Activated naive CD8-positive, alpha-beta T cell treated with anti-CD3 and anti-CD28 coated beads for 36 hours (primary cell): ENCODE measurements at places on chromosomes 13 and 19. TPM values are rescaled to one million over a fixed set of nuclear protein-coding genes. Genes with fewer than 3 reads are reported as not detected.

Gene GAS6
- total RNA-seq = 0.27 TPM

Gene RYR1
- total RNA-seq = 0.19 TPM

DNA sequence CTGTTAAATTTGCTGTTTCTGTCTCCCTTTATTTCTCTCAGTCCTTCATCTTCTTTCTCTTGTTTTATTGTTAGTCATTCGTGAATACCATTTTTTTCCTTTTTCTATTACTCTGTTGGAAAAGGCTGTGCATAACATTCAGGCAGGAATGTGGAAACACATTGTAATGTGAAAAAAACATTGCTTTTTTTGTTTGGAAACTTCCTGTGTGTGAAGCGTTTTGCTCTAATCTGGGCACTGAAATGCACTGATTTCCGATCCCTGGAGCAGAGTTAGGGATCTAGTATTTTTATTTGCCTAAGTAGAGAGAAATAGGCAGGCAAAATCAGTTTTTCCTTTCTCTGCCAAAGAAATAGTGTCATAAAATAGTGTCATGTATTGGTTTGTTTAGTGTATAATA is 155.5 kb downstream of the PCCA start:
- no peak for DNase-seq

GRCh38 chr13:114110091-114110829 is 22.2 kb downstream of the RASA3 start:
- DNase-seq = peak; percentile 75

Gene CLEC17A
- total RNA-seq = 0.64 TPM

Gene CFAP97D2
- not detected for total RNA-seq

DNA sequence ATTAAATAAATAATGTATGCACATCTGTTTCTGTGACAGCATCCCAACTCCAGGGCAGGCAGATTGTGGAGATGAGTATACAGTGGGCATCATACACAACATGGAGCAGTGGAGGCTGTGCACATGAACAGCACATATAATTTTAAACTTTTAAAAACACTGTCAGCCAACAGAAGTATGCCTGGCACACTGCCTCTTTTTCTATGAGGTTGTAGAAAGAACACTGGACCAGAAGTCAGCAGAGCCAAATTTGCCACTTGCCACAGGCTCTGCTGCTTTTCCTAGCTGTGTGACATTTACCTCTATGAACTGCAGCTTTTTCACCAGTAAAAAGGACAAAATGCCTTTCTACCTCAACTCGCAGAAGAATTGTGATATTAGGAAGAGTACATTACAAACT is 118.7 kb downstream of the FRY start:
- DNase-seq = no peak

GRCh38 chr13:50779443-50780200 is 63.9 kb downstream of the DLEU7 start:
- DNase-seq = no peak

GRCh38 chr19:4830768-4831265 is 695 bp downstream of the TICAM1 start:
- no peak for DNase-seq

GRCh38 chr13:92137520-92137919 is 739.1 kb downstream of the GPC5 start:
- no peak for DNase-seq

Gene OR10H2
- not detected for total RNA-seq

Gene ZNF582
- 3.2 TPM for total RNA-seq

- DNase-seq = no peak
These were observed 7.7 kb downstream of the A1BG start for GRCh38 chr19:58345558-58345957.

Gene SCN1B
- 0.98 TPM for total RNA-seq

GRCh38 chr13:68727165-68727564 is 1380.5 kb upstream of the ATXN8OS start:
- DNase-seq = no peak

Gene ZIM2
- not detected for total RNA-seq

- DNase-seq = no peak
These were observed 82.4 kb upstream of the STARD13 start for GRCh38 chr13:33367926-33368325.

GRCh38 chr19:52613299-52613906 is 24.8 kb downstream of the ZNF83 start:
- DNase-seq = no peak

DNA sequence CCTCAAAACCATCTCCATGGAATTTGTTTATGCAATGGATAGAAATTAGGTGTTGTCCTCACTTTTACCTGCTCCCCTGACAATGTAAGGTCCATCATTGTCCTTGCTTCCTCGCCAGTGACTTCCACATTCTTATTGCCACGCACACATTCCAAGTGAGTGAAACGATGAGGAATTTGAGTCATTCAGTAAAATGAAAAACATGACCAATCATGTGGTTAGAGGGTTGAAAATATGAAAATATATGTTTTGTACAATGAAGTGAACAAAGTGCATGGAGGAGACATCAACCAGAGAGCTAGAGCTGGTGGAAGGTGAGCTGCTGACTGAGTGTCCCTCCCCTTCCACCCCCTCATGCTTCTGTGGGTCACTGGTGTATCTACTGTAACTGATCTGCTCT is 91.7 kb downstream of the ATP8A2 start:
- no peak for DNase-seq

DNA sequence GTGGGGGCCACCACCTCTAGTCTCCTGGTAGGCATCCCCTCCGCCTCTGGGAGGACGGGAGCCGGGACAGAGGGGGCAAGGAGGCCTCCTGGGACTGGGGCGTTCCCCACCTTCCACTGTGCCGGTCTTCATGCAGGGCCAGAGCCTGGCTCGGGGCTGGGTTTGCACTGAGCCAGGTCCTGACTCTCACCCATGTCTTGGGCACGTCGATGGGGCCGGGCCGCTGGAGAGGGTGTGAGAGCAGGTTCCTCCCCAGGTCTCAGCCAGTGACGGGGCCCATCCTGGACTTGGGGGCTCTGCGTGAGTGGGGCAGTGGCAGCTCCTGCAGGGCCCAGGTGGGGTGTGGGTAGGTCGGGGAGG is 26.6 kb downstream of the ATP11A start:
- no peak for DNase-seq

DNA sequence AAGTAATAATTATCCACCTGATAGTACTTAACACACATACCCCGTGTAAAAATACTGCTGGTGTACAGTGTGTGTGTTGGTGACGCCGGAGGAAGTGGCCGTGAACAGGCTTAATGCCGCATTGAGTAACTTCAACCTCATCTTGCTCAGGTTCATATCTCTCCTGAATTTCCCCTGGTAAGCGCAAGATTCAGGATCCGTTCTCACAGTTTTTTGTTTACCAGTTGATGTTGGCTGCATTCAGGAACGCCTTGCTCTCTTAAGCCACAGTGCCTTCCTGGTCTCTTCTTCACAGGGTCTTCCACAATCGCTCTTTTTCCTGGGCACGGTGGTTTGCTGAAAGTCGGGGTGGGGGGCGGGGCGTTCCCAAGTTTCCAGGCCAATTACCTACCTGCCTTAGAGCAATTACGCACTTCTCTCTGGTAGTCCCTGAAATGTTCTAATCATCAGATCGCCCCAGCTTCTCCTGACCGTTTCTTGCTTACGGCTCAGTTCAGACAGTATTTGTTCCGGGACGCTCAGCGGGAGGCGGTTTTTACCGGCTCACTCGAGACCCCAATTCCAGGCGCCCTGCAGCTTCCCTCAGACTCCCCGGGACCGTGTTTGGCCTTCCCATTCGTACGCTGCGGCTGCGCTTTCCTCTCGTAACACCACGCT is 706 bp upstream of the DNAJC3 start:
- DNase-seq = peak; percentile 8

DNA sequence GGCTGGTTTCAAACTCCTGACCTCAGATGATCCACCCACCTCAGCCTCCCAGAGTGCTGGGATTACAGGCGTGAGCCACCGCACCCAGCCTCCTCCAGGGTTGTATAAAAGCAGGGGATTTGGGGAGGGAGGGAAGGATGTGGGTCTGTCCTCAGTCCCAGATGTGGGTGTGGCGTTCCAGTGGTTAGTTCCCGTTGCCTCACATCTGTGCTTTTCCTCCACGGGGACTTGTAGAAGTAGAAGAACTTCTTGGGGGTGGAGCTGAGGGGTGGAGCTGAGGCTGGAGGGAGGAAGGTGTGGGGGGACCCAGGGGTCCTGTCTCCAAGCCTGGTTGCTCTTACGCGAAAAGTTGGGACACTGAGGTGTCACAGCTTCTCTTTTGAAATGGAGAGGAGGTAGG is 514 bp upstream of the MCEMP1 start:
- no peak for DNase-seq

- peak; percentile 79 for DNase-seq
These were observed 8.9 kb upstream of the CCDC9 start for GRCh38 chr19:47247308-47247990.
